Activated CD8-positive, alpha-beta memory T cell treated with anti-CD3 and anti-CD28 coated beads, Interleukin-2, amount 10 ng/mL, durations not matched to agents 7 days and 5 days (primary cell): ENCODE measurements at places on chromosomes 1 and 21. TPM values are rescaled to one million over a fixed set of nuclear protein-coding genes. Genes with fewer than 3 reads are reported as not detected.
A peak's percentile ranks its signal among the peaks of the same experiment; 100 is the strongest.

- no peaks in the 10 kb centered on the region for H3K36me3 ChIP-seq
- H3K4me3 ChIP-seq = no peak overlapping the region
- no peaks in the 10 kb centered on the region for H3K27me3 ChIP-seq
- H3K4me1 ChIP-seq = no peaks in the 10 kb centered on the region
These were observed 157.1 kb upstream of the NRIP1 start for GRCh38 chr21:15221799-15222386.

- no peaks in the 10 kb centered on the region for H3K4me1 ChIP-seq
- no peak overlapping the region for H3K4me3 ChIP-seq
- H3K36me3 ChIP-seq = no peaks in the 10 kb centered on the region
- DNase-seq = no peak
- H3K27ac ChIP-seq = no peak overlapping the region
- no peaks in the 10 kb centered on the region for H3K27me3 ChIP-seq
These were observed 511.2 kb downstream of the USP25 start for GRCh38 chr21:16241016-16241415.

The NFASC gene
- 0.23 TPM for total RNA-seq

DNA sequence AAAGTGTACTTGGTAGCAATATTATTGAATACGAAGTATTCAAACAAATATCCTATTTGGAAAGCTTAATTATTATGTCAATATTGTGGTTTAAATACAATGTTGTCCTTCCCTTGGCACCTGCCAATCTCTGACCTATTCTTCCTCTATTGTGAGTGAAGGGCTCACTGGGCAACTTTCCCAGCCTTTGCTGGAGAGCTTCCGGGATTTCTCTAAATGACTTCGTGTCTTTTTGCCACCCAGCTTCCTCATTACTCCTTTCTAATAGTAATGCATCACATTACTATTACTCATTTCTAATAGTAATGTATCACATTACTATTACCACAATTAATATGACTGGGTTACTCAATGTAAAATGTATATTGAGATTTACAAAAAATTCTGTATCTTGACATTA lies 880.6 kb downstream of the BRINP3 start:
- no peaks in the 10 kb centered on the region for H3K4me1 ChIP-seq
- H3K27me3 ChIP-seq = no peaks in the 10 kb centered on the region
- H3K4me3 ChIP-seq = no peak overlapping the region
- no peak overlapping the region for H3K27ac ChIP-seq
- DNase-seq = no peak

- peaks cover 85% of the 10 kb centered on the region for H3K4me1 ChIP-seq
- H3K27ac ChIP-seq = peak overlapping the region; percentile 79
- no peaks in the 10 kb centered on the region for H3K27me3 ChIP-seq
- peaks cover 15% of the 10 kb centered on the region for H3K36me3 ChIP-seq
- DNase-seq = no peak
These were observed 258.9 kb upstream of the SGIP1 start for GRCh38 chr1:66275083-66275482.
